Fibroblast of lung (primary cell): ENCODE measurements at places on chromosomes 6 and 20.

DNA sequence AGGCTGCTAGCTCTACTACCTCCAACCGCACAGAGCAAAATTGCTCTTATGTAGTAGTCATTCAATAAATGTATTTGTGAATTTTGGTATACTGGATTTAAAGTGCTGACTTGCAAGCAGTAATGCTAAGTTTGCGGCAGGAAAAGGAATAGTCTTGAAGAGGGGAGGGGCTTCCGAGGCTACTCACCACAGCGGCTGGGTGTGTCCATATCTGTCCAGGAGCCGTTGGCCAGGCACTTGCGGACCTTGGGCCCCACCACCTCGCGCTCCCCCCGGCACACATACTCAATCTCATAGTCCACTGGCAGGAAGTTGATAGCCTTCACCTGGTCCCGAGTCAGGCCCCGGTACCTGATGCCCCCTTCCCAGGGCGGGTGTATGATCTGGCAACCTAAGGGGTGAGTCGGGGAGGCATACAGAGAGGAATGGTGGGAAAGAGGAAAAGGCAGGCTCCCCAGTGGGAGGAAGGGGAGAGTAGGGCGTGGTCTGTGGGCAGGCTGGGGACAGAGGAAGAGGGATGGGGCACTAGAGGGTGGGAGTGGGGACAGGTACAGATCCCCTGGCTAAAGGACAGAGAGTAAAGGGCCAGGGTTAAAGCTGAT lies 1.7 kb downstream of the GABBR1 start:
- peak; percentile 41 for DNase-seq

DNA sequence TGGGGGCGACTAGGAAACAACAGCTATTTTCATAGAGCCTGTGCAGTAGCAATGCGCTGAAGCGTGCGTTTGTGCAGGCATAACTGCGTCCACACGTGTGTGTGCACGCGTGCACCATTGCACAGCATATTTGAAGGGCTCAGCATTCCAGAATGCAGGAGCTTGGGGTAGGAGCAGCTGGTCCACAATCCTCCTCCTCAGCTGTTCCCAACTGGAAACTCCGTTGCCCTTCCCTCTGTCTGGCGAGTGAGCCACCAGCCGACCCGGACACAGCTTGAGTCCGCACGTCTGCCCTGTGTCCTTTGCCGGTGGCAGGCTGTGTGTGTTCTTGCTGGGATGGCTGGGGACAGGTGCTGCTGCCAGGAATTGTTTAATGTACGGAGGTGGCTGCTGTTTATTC lies 110.2 kb downstream of the SASH1 start:
- DNase-seq: no peak

DNA sequence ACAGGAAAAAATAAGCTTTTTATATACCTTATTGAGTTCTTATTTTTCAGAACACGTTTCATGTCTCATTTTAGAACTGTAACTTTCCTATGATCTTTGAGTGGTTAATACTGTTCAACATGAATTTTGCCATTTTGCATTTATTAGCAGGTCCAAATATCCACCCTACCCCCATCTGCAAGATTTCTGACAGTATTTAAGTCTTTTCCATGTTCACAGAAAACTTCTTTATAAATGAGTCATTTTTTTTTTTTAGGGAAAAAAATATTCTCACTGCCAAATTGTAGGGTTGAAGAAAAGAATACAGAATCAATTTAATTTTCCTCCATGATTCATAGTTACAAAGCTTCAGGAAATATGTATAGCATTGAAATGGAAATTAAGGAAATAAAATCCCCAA lies 101.8 kb downstream of the COL21A1 start:
- peak; percentile 6 for DNase-seq

DNA sequence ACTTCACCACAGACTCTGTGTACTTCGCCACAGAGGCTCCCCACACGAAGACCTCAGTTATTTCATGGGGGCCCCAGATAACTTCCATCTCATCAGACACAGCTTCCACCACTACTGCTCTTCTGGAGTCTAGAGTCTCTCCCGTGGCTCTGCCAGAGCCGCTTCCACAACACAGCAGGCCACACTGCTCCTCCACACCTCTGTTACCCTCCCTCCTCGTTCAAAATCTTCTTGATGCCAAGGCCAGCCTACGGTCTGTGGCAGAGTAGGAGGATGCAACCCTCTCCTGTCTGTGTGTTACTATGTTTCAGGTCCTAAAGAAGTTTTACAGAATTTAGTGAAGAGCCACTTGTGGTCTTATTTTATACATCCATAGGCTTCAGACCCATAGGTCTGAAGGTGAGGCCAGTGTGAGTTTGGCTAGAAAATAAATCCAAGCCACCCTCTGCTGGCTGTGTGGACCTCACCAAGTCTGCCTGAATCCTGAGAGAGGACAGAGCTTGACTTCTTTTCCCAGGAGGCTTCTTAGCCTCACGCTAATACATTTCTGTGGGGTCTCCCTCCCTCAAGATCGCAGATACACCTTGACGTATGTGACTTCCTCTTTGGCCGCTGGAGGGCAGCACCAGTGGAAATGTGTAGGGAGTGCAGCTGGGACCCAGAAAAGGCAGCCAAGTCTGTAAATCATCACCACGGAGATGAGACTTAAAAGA lies 197.7 kb downstream of the FAXC start:
- peak; percentile 23 for DNase-seq

DNA sequence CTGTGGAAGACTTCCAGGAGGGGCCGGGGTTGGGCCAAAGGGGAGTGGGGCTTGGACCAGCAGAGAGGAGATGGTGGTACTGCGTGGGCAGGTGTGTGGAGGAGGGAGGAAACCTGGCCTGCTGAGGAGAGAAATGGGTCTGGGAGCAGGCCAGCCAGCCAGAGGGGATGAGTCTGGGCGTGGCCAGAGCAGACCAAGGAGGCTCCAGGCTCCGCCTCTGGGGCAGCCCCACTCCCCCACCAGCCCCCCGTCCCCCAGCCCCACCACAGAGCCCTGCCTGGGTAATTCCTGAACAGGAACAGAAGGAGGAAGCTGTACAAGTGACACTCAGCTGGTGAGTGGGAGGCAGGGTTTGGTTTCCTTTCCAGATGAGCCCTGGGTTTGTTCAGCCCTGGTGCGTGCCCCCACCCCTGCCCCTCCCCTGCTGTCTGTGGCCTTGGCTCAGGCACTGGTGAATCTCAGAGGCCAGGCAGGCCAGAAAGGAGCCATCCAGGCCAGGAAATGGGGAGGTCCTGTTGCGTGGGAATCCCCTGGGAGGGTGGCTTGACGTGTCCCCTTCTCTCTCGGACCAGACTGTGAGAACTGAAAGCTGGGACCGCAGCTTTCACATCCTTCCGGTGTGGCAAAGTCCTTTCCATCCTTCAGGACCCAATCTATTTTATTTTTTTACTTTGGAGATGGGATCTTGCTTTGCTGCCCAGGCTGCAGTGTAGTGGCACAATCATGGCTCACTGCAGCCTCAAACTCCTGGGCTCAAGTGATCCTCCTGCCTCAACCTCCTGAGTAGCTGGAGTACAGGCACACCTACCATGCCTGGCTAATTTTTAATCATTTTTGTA lies 9.4 kb upstream of the SRC start:
- no peak for DNase-seq

- DNase-seq: peak; percentile 10
These were observed 17.6 kb downstream of the HDAC2 start for GRCh38 chr6:113953346-113953745.

DNA sequence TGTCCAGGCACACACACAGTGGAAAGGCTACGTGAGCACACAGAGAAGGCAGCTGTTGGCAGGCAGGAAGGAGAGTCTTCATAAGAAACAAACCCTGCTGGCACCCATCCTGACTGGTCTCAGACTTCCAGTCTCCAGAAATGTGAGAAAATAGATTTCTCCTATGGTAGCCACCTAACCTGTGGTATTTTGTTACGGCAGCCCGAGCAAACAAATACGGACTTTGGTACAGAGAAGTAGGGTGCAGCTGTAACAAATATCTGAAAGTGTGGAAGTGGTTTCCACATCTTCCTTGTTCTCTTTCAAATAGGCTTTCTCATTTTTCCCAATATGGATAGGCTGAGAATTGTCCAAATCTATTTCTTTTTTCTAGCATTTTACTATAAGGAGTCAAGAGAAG lies 94.6 kb downstream of the ADGB start:
- DNase-seq: no peak

GRCh38 chr6:2731281-2731909 lies 19.3 kb downstream of the MYLK4 start:
- DNase-seq: no peak
